RWPE1 (cell line): ENCODE measurements at places on chromosomes 4 and X.
A peak's percentile ranks its signal among the peaks of the same experiment; 100 is the strongest.

- DNase-seq = peak; percentile 8
Measured at GRCh38 chr4:6509587-6509986, 37.2 kb upstream of the PPP2R2C start.

GRCh38 chrX:17655211-17656034 is 81.9 kb upstream of the SCML1 start:
- DNase-seq = no peak

- no peak for DNase-seq
Measured at GRCh38 chr4:39363773-39364393, 2.3 kb downstream of the RFC1 start.

DNA sequence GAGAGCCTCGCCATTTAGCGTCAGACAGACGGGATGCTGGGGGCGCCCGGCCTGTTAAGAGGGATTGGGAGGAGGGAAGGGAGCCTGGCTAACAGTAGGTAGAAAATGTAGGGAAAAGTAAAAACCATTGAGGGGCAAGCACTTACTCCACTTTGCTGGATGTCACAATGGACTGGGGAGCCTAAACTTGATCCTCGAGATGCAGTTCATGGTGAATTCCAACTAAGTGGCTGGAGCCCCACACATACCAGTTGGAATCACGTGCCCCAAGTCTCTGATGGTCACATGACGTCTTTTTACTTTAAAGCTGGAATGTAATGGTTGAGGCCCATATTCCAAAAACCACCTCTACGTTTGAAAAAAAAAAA is 1.5 kb downstream of the PLS3 start:
- DNase-seq = peak; percentile 8

DNA sequence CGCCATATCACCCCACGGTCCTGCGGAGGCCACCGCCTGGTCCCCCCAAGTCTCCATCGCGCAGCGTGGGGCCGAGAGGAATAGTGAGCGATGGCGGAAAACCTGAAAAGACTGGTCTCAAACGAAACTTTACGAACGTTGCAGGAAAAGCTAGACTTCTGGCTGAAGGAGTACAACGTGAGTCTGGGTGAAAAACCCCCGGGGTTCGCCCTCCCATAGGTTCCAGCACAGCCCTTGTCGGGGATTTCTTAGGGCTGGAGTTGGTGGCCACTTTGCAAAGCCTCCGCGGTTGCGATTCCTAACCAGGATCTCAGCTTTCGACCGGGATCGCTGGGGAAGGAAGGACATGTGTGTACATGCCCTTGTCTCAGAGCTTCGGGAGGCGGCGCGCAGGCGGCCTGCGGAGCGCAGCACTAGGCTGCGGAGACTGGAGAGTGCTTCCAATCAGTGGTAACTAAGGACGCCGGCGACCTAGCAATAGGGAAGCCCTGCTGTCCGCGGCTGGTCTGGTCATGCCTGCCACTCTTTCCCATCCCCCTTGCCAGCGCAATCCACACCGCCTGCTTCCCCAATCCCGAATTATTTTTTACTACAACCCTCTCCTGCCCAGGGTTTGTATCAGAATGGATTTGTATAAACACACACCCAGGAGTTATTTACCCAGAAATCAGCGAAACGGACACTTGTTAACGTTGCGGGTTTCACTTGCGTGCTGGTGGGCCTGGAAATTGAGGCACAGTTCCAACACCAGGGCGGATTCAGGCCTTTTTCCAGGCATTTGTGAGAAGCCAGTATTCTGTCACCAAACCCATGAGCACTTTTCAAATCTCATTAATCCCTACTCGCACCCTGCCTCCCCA is 741 bp downstream of the SPATA18 start:
- peak; percentile 96 for DNase-seq

DNA sequence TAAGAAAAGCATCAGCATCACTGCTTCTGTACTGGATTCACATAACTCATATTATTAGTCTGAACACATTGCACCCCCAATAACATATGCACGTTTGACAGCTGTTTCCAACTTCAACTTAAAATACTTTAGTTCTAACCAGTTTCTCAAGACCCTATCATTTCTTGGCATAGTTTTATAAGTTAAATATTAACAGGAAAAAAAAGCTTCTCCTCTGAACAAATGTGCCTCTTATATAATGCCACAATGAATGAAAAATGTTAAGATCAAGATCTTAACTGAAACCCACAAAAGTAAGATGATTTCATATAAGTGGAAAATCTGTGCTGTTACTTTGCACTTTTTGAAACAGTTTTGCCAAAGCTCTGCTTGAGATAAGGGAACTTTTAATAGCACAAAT is 652.8 kb upstream of the FAM241A start:
- no peak for DNase-seq

- DNase-seq = peak; percentile 38
Measured at GRCh38 chr4:10007793-10008608, 13.3 kb downstream of the SLC2A9 start.

DNA sequence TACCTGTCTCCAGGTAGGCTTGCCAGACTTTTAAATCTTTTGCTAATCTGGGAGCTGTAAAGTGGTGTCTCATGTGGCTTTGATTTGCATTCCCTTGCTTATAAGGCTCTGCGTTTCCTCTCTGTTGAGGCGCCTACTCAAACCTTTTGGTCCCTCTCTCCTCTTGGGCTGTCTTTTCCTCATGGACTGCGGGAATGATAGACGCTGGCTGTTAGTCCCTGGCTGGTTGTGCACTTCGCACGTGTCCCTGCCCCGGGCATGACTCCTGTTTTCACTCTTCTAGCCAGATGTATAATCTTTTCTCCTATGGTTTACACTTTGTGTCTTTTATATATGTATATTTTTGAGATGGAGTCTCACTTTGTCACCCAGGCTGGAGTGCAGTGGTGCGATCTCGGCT is 39.7 kb downstream of the RGS12 start:
- DNase-seq = no peak

- no peak for DNase-seq
Measured at GRCh38 chr4:107071108-107071507, 35.0 kb upstream of the DKK2 start.

DNA sequence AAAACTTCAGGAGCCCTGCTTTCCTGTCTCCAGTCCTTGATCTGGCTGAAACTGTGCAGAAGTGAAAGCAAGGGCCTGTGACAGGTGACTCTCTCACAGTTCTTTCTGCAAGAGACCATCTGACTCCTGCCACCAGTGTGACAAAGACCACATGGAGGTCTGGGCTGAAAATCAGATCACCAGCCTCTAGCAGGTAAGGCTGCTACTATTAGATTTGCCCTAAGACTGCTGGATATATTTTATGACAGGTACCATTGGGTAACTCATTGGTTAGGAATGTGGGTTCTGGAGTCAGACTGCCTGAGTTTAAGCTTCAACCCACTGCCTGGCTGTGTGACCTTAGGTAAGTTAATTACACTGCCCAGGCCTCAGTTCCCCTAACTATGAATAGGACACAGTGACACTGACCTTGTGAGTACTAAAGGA is 163.3 kb upstream of the SLC7A11 start:
- DNase-seq = peak; percentile 56

- DNase-seq = no peak
Measured at GRCh38 chrX:119398587-119398973, 556 bp upstream of the SLC25A43 start.

GRCh38 chr4:100062921-100063320 is 112.8 kb upstream of the H2AZ1 start:
- DNase-seq = no peak

DNA sequence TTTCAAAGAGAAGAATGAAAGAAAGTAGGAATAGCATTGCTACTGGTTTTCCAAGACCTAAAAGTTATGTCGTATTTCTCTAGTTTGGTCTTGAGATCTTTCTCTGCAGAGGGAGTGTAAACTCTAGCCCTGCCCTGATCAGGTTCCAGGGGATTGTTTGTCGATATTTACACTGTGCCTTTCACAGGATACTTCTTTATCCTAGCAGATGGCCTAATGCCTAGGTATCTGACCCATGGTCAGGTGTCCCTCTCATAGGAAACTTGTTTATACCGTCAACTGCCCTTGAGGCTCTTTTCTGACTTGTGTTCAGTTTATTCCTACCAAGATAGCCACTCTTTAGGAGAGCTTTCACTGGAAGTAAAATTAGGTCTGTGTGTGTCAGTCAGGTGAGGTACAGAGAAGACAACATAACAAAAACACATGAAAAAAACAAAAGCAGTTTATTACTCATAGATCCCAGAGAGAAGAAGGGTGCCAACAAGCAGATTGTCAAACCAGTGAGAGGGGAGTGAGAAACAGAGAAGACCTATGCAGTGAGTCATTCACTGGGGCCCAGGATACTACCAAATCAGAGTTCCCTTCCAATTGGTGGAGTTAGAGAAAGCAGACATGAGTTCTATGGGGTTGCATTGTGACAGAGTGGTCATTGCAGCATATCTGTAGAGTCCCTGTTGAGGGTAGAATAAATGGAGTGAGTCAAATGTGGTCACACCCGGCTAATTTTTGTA is 40.6 kb upstream of the THOC2 start:
- no peak for DNase-seq

GRCh38 chr4:172547724-172548123 is 620.9 kb upstream of the GALNT7 start:
- no peak for DNase-seq

- no peak for DNase-seq
Measured at GRCh38 chr4:114466299-114466698, 132.3 kb upstream of the UGT8 start.

GRCh38 chr4:8594097-8595038 is 1.8 kb downstream of the CPZ start:
- DNase-seq = peak; percentile 74

DNA sequence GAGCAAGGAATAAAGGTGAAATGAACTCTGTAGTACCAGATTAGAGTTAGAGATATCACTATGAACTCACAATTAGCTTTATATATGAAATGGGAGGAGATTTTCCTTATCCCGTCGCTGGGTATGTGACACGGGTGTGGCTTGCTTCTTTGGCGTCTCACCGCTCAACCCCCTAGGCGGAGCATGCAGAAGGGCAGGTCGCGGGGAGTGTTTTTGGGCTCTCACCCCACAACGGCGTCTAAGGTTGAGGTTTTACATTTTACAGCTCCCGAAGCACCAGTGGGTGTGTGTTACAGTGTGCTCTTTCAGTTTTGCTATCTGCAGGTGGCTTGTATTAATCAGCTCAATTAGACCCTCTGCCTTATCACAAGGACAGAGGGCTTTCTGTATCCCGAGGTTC is 42.1 kb upstream of the MAGEB10 start:
- DNase-seq = no peak

- no peak for DNase-seq
Measured at GRCh38 chr4:13918991-13919441, 291.5 kb upstream of the BOD1L1 start.

GRCh38 chr4:31737419-31737818 is 1017.2 kb downstream of the PCDH7 start:
- DNase-seq = no peak

GRCh38 chr4:59553721-59554091 is 1646.4 kb upstream of the ADGRL3 start:
- DNase-seq = peak; percentile 57

DNA sequence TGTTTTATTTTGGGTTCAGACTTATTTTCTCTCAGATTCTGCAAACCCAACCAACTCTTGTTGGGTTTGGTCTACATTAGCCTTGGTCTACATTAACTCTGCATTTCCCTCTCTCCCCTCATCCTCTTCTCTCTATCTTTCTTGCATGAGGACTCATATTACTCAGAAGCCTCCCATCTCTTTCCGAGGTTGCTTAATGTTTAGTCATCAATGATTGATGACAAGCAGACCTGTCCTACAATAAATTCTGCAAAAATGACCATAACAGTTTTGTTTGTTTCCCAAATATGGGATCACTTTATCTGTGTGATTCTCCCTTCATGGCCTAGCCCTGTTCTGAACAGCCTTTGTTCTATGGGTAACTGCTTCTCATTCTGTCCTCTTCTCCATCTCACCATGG is 75.2 kb downstream of the GABRB1 start:
- no peak for DNase-seq

- no peak for DNase-seq
Measured at GRCh38 chr4:53855581-53856250, 208.7 kb downstream of the CHIC2 start.

DNA sequence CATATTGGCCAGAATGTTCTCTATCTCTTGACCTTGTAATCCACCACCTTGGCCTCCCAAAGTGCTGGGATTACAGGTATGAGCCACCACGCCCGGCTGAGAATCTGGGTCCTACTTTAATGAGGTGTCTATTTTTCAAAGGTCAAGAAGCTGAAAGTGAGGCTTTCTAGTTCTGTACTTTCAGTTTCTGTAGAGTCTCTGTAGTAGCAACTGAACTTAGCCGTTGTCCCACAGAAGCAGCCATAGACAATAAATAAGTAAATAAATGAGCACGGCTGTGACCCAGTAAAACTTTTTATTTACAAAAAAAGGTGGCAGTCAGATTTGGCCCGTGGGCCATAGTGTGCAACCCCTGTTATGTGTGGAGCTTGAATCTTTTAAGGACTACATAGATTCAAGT is 92.0 kb downstream of the FNIP2 start:
- DNase-seq = no peak

DNA sequence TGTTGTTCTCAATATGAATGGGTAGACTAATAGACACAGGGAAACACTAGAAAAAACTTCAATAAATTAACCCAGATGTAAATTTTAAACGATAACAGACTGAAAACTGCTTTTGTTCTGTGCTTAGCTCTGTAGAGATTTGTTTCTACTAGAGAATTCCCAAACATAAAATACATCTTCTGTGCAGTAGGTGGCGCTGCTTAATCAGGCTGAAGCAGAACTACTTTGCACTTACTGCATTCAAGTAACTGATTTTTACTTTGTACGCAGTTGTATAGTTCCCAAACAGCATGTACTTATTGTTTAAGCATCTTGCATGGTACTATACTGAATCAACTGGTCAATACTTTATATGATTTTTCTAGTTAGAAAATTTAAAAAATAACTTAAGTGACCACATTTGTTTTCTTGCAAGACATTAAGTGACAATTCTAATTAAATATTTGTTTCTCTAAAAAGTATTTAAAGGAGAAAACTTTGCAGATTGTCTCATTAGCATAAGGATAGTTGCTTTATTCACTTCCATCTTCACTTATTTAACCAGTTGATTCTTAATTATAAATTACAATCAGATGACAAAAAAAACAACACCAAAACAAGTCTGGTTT is 490.6 kb downstream of the IL15 start:
- peak; percentile 32 for DNase-seq
